ENCODE measurements at places on chromosomes 7 and 10.
A peak's percentile ranks its signal among the peaks of the same experiment; 100 is the strongest.

DNA sequence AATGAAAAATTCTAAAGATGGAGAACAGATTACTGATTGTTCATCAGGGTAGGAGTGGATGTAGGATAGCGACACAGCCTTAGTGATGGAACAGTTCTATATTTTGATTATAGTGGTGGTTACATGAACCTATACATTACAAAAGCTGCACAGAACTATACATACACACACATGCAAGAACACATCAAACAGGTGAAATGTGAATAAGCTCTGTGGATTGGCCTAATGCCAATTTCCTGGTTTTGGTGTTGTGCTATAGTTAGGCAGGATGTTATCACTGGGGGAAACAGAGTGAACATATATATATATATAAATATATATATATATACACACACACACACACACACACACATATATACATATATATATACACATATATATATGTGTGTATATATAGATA is 76.4 kb upstream of the PIK3CG start:
- peak; percentile 36 for DNase-seq

DNA sequence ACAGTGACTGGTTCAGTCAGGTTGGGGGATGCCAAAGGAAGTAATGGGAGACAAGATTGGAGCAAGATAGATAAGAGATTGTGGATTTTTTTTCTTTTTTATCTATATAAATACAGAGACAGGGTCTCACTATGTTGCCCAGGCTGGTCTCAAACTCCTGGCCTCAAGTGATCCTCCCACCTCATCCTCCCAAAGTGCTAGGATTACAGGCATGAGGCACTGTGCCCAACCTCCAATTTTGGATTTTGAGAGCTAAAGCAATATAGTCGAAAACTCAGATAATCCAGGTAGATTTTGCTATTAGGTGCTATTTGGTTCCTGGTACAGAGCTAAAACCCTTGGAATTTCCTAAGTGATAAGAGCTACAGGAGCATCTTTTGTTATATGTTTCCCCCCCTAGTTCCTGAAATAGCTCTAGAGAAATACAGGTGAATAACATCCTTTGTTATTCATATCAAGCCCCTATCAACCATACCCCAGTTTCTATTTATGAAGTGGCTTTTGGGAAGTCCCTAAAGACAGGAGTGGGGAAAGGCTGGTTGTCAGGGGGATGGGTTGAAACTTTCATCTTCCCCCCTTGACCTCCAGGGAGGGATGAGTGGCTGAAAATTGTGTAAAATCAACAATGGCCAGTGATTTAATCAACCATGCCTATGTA is 151.2 kb downstream of the CFTR start:
- DNase-seq, result no peak

DNA sequence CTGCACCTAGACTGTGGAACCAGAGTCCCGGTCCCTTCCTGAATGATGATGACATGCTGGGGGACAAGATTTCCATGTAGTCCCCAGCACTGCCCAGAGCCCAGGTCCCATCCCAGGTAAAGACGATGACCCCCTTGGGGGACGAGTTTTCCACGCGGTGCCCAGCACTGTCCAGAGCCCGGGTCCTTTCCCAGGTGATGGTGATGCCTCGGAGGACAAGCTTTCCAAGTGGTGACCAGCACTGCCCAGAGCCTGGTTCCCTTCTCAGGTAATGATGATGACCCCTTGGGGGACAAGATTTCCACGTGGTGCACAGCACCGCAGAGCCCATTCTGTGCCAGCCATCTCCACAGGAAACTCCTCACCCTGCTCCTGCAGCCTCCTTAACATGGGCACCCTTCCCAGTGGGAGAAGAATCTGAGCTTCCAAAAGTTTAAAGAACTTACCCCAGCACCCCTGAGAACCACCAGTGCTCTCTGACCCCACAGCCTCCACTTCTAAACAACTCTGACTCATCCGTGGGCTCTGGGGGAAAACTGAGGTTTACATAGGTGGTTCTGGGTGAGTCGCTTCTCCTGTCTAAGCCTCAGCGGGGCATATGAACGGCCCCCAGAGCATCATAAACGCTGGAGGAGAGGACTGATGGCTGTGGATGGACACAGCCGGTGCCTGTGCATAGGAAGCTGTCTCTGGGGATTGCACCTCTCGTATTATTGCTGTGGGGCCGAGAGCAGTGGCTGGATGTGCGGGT is 233.2 kb downstream of the TCERG1L start:
- DNase-seq, result no peak

DNA sequence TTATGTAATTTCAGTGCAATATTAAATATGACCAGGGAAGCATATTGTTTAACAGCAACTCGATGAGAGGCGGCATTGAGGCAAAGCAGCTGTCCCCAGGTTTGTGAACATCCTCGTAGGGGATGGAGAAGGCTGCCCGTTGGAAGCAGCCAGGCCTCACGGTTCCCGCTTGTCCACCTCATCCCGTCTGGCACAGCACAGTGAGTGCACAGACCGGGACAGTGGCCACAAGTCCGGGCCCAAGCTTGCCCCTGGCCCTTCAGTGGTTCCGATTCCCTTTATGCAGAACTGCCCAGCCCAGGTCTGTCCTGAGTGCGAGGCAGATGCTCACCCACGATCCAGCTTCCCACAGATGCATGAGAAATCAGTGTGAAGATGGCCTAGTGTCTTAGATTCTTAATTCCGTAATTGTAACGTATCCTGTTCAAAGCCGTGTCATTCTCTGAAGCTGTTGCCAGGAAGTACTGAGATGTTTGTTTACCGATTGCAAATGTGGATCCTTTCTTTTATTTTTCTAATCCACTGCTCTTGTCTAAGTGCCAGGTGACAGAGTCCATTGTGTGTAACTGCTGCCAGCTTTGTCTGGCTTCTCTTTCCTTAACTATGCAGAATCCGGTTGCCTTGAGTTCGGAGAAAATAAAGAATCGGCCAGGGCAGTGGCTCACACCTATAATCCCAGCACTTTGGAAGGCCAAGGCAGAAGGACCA is 35.5 kb downstream of the PFKP start:
- no peak for DNase-seq

DNA sequence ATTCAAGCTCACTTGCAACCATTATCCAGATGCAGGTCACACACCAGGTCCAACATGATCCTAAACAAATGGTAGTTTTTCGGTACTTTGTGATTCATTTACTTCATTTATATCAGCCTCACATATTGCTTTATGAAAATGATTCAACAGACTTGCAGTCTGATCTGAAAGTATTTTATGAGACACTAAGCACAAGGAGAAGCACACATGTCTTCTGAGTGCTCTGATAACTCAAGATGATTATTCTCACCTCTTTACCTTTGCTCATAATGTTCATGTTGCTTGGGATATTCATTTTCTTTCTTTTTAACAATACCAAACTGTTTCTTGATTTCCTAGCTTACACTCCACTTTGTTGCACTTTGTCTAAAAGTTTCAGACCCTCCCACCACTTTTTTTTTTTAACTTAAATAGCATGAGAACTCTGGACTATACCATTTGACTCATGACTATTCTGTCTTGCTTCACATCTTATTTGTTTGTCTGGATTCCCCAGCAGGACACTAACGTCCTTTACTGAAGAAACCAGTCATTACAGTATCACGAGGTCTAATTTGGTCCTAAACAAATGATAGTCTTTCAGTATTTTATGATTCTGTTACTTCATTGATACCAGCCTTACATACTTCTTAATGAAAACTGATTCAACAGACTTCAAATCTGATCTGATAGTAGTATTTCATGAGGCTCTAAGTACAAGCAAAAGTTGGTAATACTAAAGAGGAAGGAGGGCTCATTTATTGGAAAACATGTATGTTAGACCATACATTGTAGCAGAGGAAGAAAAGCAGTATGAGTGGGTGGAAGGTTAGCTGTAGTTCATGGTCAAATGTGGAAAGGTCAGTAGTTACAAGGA is 171.8 kb upstream of the AHR start:
- no peak for DNase-seq

DNA sequence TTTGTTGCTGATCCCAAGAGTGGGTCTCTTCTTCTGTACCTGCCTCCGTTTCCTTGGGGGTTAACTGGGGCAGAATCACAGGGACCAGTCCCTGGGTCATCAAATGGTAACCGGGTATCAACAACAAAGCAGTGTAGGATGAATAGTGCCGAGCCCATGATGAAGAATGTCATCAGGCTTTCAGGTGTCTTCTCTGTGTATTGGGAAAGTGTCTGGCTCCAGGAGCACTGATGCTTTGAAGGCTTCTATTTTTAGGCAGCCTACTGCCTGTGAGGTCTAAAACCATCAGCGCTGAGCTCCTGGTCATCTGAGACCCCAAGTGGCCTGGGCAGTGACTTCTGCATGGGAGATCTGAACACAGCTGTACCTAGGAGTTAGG is 48.2 kb upstream of the SHH start:
- DNase-seq, result no peak

DNA sequence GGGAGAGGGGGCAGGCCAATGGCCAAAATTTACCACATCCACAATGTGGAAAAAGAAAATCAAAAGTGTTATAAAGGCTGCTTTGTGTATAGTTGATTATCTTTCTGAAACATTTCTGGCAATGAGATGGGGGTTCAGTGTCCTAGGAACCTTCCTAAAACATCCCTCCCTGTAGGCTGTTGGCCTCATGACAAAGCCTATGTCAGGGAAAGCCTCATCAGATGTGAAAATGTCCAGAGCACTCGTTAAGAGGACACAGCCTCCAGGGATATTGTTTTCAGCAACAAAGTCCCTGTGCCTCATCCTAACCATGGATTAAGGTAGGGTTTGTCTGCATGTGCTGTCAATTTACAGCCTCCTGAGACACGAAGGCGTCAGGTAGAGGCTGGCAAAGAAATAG is 17.0 kb downstream of the SUN3 start:
- no peak for DNase-seq

DNA sequence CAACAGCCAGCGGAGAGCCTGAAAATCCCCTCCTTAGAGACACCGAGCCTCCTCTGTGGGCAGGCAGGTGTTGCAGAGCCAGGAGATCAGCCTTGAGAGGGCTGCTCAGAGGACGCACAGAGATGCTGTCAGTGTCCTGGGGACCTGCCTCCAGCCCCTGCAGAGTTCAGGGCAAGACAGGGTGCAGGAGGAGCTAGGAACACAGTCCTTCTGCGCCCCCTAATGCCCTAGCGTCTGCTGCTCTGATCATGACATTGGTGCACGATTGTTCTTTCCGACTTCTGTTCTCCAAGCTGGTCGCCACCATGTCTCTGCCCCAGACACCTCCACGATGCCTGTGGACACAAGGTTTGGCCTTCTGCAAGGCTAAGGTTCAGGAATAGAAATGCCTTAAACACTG is 613.7 kb upstream of the MKI67 start:
- no peak for DNase-seq

DNA sequence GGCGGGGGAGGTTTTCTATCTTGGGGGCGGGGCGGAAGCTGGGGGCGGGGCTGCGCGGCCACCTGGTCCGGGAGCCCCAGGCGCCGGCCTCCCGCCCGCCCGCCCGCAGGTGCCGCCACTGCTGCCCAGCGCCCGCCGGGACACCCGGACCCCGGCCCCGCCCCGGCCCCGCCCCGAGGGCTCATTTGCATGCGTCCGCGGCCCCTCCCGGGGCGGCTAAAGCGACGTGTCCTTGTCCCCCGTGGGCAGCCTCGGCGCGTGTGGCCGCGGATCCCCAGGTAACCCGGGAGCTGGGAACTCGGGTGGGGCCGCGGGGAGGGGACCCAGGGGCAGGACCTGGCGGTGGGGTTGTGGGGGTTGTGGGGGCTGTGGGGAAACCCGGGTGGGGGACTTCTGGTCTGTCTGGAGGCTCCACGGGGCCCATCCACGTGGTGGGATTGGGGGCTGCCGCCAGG is at the start of gene BHLHA15:
Gene BHLHA15, plus strand, starts transcription at position 219 of the 455 bp plus-strand sequence. CDS start 871 bp downstream, outside the sequence.
- peak; percentile 56 for DNase-seq

Data from CD4-positive, alpha-beta T cell treated with Interleukin-6 for 4 hours (primary cell).